ENCODE measurements at places on chromosomes 11 and 22.

- DNase-seq = no peak
Measured at GRCh38 chr22:24097961-24098391, 83.3 kb upstream of the SUSD2 start.

GRCh38 chr11:89477175-89477574 lies 14.0 kb downstream of the NOX4 start:
- DNase-seq = no peak

DNA sequence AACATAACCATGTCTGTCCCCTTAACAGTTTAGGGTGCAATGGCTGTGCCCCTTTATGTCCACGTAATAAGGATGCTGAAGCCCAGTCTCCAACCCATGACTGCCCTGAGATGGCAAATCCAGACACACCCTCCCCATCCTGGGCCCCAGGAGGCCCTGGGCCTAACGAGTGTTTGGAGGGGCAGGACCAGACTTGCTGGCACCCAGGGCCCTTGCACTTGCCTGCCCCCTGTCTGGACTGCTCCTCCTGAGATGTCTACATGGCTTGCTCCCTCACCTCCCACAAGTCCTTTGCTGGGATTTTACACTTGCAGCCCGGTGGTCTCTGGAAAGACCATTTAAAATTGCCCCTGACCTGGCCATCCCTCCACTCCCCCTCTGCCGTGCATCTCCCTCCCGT lies 132.2 kb upstream of the NECTIN1 start:
- DNase-seq = no peak

GRCh38 chr22:46107753-46108563 lies 42.4 kb upstream of the PPARA start:
- DNase-seq = no peak

DNA sequence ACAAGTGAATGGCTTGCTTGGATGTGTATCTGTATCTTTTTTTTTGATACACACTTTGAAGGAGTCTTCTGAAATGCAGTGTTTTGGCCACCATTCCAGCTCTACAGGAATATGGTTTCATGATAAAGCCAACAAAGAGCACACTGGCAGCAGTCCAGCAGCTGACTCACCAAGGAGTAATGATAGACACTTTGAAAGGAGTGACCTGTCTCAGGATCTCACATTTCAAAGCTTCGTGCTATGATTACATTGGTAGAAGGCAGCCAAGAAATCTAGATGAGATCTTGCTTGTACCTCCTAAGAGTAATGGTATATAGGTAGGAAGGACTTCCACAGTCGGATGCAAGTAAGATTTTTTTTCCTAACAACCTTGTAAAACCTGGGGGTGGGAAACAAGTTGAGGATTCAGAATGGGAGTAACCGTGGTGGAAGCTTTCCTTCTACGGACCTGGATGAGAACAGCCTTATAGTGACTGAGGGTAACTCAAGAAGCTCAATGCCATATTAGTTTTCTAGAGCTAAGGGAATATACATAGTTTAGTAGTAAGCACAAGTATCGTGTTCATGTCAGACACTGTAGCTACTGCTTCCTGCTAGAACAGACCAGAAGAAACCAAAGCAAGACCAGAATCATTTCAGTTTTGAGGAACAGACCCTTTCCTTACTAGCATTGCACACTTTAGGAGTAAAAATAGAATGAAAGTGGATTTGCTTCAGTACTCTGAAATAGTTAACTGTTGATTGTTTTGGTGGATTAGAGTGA lies 25.0 kb downstream of the MTMR3 start:
- DNase-seq = peak; percentile 68

- no peak for DNase-seq
Measured at GRCh38 chr22:28128827-28129226, 209.8 kb upstream of the PITPNB start.

DNA sequence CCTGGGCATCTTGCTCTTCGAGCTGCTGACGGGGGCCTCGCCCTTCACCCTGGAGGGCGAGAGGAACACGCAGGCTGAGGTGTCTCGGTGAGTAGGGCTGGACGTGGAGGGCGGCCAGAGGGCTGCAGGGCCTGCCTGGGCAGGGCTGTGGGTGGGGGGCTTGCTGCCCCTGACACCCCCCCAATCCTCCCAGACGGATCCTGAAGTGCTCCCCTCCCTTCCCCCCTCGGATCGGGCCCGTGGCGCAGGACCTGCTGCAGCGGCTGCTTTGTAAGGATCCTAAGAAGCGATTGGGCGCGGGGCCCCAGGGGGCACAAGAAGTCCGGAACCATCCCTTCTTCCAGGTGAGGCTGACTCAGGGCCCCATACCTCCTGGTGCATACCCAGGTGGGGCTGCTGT lies 2.7 kb downstream of the RPS6KA4 start:
- no peak for DNase-seq

DNA sequence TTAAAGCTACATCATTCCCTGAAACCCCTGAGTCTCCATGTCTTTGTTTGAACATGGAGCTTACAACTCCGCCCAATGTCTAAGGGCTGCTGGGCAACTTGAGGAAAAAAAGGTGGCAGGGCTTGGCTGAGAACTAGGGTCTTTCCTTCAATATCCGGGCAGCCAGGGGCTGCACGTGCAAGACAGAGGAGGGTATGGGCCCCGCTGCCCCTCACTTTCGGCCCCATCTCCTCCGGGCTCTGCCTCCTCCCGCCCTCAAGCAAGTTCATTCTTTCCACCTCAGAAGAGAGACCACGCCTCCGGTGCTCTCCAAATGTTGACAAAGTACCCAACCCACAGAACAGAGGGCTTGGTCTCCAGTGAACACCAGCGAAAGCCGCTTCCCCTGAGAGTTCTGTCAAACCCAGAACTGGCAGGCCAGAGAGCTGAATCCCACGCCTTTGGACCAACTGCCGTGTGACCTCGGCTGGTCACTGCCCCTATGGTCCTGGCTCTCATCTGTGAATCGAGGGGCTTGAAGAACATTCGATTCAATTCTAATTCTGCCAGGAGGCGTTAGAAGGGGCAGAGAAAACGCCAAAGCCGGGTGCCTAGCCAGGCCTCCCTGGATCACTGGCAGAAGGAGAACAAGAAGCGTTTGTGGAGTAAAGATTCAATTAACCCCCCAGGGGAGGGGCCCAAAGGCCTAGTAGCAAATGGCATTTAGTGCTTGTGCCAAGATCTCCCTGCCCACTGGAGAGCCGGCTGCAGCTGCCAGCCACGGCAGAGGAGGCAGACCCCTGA lies 7.3 kb downstream of the PDGFB start:
- DNase-seq = no peak

Measured in inflammatory macrophage treated with lipopolysaccharide for 1 hour (primary cell).